Islet precursor cell (in vitro differentiated cells): ENCODE measurements at places on chromosomes 6 and 20.

DNA sequence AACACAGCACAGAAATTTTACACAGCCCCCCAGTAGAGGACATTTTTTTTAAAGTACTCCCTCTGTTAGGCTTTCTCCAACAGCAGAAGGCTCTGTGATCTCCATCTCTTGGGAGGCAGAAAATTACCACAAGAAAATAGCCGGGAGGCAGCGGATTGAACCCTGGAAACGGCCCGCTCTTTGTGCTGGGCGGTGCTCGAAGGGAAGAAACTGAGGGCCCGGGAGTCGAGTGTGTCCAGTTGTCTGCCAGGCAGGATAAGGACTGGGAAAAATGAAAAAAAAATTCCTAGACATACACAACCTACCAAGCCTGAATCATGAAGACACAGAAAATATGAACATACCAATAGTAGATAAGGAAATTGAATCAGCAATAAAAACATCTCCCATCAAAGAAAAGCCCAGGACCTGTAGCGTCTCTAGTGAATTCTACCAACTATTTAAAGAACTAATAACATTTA lies 31.5 kb downstream of the POM121L2 start:
- no peak for DNase-seq

DNA sequence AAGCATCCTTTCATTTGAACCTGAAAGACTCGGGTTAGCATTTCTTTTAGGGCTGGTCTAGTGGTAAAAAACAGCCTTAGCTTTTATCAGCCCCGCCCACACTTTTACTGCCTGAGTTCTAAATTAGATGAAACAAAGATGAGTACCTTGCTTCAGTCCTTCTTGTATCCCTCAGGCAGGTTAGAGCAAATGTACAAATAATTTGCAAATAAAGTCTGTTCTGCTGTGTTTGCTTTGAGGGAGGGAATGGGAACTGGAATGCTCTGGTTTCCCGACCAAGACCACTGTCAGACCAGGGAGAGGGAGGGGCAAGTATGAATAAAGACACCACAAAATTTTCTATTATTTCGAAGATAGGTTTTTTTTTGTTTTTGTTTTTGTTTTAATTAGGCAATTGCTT lies 85.5 kb upstream of the FLRT3 start:
- DNase-seq: no peak

- peak; percentile 64 for DNase-seq
These were observed 12.2 kb downstream of the LIN28B start for GRCh38 chr6:104969108-104969507.

- DNase-seq: peak; percentile 89
These were observed 2.5 kb upstream of the SRC start for GRCh38 chr20:37343212-37343993.

- peak; percentile 89 for DNase-seq
These were observed 108.5 kb downstream of the LY86 start for GRCh38 chr6:6696867-6697531.

GRCh38 chr20:36434383-36434782 lies 106.9 kb upstream of the MYL9 start:
- no peak for DNase-seq

- peak; percentile 45 for DNase-seq
These were observed 318.2 kb downstream of the ZFAND3 start for GRCh38 chr6:38137608-38138265.

GRCh38 chr6:89792881-89793280 lies 26.7 kb downstream of the MDN1 start:
- peak; percentile 75 for DNase-seq

DNA sequence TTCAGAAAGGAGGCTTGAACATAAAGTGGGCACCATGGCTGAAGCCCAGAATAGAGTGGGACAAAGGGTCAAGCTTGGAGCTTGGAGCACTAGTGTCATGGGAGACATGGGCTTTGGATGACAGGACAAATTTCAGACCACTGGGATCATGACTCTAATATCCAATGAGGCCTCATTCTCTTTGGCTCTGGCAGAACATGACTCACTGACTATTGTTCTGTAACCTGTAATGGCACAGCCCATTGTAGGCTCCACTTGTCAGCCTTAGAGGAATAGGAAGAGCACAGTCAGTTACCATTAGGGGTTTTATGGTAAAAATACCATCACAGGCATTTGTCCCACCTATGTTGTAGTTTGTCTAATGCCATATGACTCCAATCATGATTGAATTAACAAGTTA lies 34.0 kb upstream of the MMS22L start:
- DNase-seq: no peak

DNA sequence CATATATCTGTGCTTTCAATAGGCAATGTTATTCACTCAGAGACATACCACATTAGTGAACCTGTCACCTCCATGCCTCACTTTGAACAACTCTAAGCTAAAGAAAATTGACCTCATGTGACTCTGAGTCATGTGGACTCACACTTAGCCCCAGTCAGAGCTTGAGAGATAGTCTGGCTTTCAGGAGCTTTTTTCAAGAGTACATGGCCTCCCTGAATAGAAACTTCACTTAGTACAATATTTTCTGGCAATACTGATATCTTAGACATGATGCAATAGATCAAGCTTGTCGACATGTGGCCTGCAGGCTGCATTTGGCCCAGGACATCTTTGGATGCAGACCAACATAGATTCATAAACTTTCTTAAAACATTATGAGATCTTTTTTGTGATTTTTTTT lies 8.5 kb downstream of the SPTLC3 start:
- peak; percentile 57 for DNase-seq

DNA sequence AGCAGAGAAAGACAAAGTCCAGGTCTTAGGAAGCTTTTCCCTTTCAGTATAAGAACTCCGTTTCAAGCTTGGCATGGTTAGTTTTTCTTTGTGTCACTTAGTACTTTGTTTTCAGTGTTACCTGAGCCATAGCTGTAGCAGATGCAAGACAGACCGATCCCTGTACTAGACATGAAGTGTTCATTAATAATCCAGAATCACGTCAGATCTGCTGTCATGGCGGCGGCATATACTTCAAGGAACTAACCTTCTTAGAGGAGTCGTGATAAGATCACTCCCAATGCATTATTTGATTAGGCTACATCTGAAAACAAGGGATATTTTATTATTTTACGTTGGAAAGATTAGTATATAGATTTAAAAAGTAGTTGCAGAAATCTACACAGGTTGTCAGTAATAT lies 83.9 kb downstream of the AFDN start:
- no peak for DNase-seq

DNA sequence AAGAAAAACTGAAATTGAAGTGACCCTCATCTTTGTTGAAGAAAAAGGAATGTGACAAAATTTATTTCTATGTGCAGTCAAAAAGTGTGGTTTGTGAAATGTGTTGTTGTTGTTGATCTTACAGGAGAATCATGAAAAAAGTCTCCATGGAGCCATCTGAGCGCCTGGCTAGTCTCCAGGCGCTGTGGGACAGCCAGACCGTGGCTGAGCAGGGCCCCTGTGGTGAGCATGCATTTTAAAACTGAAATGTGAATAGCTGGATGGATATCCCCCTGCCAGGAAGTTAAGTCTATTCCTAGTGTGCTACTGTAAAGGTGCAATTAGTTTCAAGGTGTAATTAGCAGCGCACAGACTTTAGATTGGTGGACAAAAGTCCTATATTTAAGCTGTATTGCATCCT lies 170.6 kb downstream of the CARMIL1 start:
- no peak for DNase-seq

DNA sequence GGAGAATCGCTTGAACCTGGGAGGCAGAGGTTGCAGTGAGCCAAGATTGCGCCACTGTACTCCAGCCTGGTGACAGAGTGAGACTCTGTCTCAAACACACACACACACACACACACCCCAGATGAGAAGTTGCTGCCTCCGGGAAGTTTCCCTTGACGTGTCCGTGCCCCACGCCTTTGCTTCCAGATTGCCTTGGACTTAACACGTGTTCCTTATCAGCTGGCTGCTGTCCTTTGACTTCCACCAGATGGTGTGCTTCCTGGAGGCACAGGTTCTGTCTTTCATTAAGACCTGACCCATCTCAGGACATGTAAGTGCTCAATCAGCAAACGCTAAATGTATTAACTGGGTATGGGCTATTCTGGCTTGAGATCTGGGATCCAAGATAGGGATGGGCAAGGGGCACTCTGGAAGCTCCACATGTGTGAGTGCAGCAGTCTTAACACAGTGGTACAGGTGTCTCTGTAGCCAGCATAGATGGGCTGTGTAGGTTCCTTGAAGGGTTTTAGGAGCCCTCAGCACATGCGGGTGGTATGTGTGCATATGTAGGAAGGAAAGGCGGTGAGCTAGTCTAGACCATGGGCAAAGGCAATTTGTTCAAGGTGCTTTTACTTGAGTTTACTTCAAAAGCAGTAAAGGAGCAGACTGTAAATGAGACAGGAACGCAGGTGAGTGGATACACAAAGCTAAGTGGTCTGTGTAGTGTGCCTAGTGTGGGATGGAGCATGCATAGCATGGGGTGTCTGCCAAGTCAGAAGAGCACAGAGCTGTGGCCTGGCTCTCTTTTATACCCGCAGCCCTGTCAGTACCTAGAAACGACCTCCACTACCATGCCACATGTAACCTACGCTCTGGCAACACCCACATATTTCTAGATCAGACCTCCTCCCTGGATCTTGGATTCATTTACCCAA lies 11.6 kb downstream of the PIGT start:
- no peak for DNase-seq

GRCh38 chr20:58416835-58417234 lies 27.8 kb downstream of the VAPB start:
- no peak for DNase-seq

- DNase-seq: no peak
These were observed 1.4 kb downstream of the JPH2 start for GRCh38 chr20:44185574-44185973.

DNA sequence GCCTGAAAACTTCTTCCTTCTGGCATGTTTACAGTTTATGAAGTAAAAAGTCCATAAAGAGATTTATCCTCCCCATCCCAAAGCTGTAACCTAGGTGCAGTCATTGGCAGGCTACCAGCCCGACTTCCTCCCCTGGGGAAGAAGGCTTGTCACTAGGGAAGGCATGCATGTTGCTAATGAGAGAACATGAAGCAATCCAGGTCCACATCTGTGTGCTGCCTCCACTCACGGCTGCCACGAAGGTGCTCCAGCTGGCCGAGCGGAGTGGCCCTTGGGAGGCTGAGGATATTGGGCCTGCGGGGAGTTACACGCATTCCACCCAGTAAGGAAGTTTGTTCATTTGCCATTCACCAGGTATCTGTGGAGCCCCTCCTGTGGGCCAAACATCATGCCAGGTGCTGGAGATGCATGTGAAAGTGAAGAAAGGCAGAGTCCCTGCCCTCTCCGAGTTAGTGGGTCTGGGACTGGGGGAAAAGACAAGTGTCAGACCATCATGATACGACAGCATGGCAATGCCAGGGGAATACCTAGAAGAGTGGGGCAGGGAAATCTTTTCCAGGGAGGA lies 257.0 kb downstream of the NRN1 start:
- DNase-seq: peak; percentile 35

DNA sequence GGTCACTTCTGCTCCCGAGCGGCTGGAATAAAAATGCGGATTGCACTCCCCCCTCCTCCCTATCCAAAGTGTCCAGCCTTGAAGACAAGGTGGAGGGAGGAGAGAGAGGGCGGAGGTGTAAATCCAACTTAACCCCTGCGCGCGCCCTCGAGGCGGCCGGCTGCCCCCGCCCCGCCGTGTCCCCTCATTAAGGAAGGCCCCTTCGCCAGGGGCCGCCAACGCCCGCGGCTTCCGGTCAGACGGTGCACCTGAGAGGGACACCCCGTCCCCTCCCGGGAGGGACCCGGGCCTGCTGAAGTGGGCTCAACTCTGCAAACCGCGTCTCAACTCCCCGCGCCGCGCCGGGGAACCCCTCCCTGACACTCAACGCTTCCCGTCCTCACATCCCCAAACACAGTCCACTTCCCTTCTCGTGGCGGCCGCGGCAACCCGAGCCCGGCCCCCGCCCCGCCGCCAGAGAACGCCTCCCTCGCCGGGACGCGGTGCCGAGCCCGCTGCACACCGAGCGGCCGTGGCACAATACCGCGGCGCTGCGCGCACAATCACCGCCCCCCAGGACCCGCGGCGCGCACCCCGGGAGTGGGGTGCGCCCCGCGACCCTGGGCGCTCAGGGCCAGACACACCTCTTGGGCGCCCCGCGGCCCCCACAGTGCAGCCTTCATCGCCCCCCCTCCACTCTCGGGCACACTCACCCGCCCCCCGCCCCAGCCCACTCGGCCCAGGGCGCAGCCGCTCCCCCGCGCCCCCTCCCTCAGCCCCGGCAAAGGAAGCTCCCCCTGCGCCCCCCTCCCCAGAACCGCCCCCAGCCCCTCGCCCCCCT lies 102.5 kb downstream of the NOL4L start:
- peak; percentile 66 for DNase-seq

DNA sequence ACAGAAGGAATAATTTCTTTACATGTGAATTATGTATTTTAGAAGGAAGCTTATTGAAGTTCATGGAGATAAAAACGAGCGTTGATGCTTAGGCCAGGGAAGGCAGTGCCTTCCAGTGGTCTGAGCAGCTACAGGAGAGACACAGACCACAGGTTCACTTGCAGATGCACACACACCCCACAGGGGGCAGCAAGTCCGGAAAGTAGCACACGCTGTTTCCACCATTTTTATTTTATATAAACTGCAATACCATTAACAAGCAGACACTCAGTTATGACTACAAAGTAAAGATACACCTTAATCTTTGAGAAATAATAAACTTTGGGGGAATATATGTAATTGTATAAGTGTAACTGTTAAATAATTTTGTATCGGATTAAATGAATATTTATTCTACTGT lies 13.5 kb upstream of the DACT2 start:
- DNase-seq: no peak

- DNase-seq: no peak
These were observed 11.7 kb downstream of the SLA2 start for GRCh38 chr20:36634342-36634741.

- no peak for DNase-seq
These were observed 70.7 kb upstream of the TAB2 start for GRCh38 chr6:149246691-149247384.

GRCh38 chr20:25083773-25084625 lies 2.1 kb upstream of the VSX1 start:
- peak; percentile 67 for DNase-seq

GRCh38 chr6:10558565-10558964 lies 37.4 kb downstream of the GCNT2 start:
- peak; percentile 65 for DNase-seq

DNA sequence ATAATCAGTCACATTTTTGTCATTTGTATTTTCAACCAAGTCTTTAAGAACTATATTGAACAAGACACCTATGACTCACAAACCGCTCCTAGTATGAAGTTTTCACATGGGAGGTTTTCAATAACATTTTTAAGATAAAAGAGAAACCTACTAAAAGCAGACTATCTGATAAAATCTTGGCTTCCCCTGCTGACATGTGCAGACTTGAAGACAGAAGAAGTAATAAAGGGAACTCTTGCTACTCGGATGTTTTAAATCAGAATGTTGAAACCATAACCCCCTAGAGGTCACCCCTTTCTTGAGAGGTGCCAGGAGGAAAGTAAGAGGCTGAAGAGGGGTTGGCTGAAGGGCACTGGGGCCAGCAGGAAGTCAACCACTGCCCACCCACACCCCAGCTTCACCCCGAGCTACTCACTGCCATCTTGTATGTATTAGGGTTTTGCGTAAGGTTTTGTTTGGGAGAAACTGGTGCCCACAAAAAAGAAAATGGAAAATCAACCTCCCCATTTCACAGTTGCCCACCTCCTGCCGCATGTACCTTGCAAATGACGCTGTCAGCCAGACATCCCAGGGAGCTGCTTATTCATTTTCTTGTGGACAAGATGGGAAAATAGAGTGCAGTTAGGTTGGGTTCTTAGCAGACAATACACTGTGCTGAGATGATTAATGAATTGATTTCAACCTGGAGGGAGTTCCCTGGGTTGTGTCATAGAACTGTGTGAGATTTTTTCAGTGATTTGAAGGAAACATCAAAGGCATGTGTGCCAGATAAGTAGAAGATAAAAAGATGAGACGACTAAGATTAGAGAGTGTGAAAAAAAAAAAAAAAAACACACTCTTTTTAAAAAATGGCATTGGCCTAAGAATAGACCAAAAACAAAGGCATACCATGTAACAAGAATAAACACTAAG lies 83.2 kb upstream of the TAB2 start:
- DNase-seq: no peak
